Activated CD4-positive, alpha-beta T cell treated with anti-CD3 and anti-CD28 coated beads, Interleukin-10, Interleukin-2, amounts not matched to agents 100 ng/mL and 50 ng/mL, durations not matched to agents 16 hours and 8 hours (primary cell): ENCODE measurements at places on chromosomes 13 and 19.

GRCh38 chr19:34386645-34387445, 17.4 kb upstream of the PDCD2L start:
- no peak for DNase-seq

- no peak for DNase-seq
Measured at GRCh38 chr19:33825556-33825955, 28.9 kb downstream of the KCTD15 start.

- no peak for DNase-seq
Measured at GRCh38 chr13:110442930-110443621, 118.4 kb downstream of the RAB20 start.

GRCh38 chr19:855566-856120, 3.5 kb downstream of the ELANE start:
- no peak for DNase-seq

DNA sequence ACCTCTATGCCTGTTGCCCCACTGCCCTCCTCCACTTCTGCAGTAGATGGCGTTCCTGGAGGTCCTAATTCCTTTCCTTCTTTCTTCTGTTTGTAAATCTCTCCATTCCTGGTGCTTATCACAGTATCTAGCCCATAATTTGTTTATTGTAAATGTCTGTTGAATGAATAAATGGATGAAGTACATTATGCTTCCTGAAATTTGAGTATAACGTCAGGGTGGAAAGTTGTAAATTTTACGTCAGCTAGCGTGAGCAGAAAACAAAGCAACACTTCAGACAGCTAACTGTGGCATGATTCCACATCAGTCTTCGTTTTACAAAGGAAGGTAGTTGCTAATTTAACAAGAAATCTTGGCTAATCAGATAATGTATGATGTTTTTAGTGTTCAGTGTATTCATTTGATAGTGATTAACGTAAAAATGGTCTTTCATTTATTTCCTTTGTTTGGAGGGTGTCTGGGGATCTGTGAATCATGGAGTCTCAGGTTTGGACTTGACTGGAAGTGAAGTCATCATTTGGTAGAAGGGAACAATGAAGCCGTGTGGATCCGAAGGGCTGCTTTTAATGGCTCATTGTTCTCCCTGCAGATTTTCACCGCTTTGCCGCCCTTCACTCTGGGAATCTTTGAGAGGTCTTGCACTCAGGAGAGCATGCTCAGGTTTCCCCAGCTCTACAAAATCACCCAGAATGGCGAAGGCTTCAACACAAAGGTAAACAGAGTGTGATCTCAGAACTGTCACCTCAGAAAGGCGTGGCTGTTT, 215.1 kb downstream of the SHISA2 start:
- DNase-seq = no peak

DNA sequence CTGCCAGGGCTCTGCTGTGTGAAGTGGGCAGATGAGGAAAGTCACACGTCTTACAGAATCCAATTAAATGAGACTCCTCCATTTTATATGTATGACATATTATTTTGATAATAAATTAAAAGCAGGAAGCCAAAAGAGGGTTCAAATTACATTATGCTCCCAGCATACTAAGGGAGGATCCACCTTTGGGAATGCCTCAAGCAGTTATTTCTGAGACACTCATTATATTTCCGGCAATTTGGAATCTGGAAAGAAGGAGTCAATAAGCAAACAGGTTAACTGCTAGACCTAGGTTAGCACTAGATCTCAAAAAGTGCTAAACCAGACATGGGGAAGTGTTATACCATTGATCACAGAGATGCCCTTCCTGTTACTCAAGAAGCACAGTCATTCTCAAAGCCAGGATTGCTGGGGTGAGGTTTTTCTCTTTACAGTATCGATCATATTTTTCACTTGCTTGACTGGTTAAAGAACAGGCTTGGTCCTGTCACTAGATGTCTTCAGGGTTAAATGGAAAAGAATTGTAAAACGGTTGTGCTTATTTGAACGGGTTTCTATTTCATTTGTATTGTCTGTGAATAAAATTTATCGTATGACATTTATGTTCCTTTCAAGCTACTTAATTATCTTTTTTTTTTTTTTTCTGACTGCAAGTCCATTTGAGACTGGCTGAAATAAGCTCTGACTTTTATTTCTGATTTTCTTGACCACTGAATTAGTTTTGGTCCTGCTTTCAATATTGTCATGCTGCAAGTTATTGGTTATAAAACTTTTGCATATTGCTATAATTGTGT, 523.2 kb downstream of the KLF12 start:
- peak; percentile 33 for DNase-seq

DNA sequence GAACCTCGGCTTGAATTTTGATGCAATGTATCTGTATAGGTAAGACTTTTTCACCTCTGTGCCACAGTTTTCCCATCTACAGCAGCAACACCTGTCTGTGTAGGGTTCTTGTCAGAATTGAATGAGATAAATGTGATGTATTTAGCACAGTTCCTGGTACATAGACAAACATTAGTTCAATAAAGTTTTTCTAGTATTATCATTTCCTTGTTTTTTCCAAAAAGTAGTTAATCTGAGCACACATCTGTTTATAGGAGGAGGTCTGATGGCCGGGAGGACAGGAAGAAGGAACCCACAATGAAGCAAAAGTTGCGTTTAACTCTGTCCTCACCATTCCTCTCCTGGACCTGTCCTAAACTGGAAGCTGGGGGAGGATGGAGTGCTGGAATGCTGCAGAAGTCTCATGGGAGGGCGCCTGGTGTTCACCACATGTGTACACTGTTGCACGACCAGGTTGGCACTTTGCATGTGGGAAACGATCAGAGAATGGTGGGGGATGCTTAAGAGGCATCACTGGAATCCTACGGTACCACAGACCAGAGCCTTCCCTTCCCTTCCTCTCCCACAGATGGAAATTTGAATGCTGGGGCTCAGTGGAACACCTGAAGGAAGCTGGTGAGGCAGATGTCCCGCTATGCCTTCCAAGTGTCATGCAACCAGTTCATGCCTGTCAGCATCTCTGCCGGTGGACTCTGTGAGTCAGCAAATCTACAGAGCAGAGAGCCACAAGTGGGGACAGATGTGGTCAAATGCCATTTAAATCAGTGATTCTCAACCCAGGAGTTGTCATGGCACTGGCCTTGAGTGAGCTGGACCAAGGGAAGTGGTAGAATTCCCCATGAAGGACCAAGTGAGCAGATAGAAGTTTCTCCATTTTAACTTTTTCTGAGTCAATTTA, 315.6 kb downstream of the DLEU7 start:
- no peak for DNase-seq

- no peak for DNase-seq
Measured at GRCh38 chr19:29515706-29516357, 10.0 kb upstream of the VSTM2B start.
